GM23338 (cell line): ENCODE measurements at places on chromosomes 13 and 19. TPM values are rescaled to one million over a fixed set of nuclear protein-coding genes. Genes with fewer than 3 reads are reported as not detected.

DNA sequence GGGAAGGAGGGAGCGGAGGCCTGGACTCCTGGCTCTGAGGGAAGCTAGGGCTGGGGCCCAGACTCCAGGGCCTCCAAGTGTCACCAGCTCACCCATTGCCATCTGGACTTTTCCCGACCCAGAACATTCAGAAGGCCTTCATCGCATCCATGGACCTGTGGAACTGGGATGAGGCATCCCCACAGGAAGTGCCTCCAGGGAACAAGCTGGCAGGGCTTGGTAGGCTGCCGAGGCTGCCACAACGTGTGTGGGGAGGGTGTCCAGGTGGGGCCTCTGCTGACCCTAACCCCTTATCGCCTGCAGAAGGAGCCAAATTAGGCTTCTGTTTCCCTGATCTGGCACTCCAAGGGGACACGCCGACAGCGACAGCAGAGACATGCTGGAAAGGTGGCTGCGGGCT, 767 bp downstream of the ETV2 start:
- peaks cover 29% of the 10 kb centered on the region for H3K4me1 ChIP-seq
- DNase-seq, result peak; percentile 21
- peaks cover 27% of the 10 kb centered on the region; the same call in 1 of the 2 replicates for H3K27me3 ChIP-seq

GRCh38 chr19:14271840-14272239, 65.9 kb upstream of the ADGRL1 start:
- no peaks in the 10 kb centered on the region for H3K36me3 ChIP-seq
- H3K4me1 ChIP-seq, result peaks cover 21% of the 10 kb centered on the region
- no peak for DNase-seq
- H3K27me3 ChIP-seq, result peaks cover under 1% of the 10 kb centered on the region; the same call in 1 of the 2 replicates

DNA sequence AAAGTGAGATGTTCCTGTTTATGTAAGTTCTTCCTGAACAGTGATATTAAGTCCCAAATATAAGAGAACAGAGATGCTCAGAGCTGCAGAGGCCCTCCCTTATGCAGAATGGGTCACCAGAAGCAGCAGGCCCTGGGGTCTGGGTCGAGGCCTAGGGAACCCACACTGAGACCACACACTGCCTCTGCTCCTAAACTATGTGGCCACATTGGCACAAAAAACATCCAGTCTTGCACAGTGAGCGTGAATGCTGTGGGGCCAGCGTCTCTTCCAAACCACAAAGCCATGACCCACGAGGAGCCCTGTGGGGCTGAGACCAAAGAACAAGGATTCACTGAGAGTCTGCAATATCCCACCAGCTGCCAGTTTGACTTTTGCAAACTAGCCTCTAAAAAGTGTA, 23.6 kb downstream of the PROZ start:
- H3K4me3 ChIP-seq, result no peak overlapping the region
- H3K27ac ChIP-seq, result no peak overlapping the region
- H3K36me3 ChIP-seq, result peaks cover 64% of the 10 kb centered on the region
- DNase-seq, result no peak

Gene SLC6A16
- total RNA-seq, result 0.31 and 1.6 TPM in 2 replicates

- DNase-seq, result no peak
- no peaks in the 10 kb centered on the region for H3K36me3 ChIP-seq
- H3K4me3 ChIP-seq, result no peak overlapping the region
- no peaks in the 10 kb centered on the region for H3K27me3 ChIP-seq
- no peak overlapping the region for H3K27ac ChIP-seq
Observed at GRCh38 chr13:106599875-106600797, 32.2 kb upstream of the ARGLU1 start.

GRCh38 chr19:17473041-17473440, 2.7 kb downstream of the SLC27A1 start:
- no peak for DNase-seq
- H3K27ac ChIP-seq, result no peak overlapping the region
- no peaks in the 10 kb centered on the region for H3K36me3 ChIP-seq
- H3K4me3 ChIP-seq, result no peak overlapping the region
- peaks cover 16% of the 10 kb centered on the region for H3K27me3 ChIP-seq
- peaks cover 12% of the 10 kb centered on the region for H3K4me1 ChIP-seq

GRCh38 chr13:25276748-25277147, 10.5 kb downstream of the MTMR6 start:
- H3K27ac ChIP-seq, result no peak overlapping the region
- H3K36me3 ChIP-seq, result no peaks in the 10 kb centered on the region
- DNase-seq, result no peak
- 0 out of 2 replicates have a peak, but pooled peaks cover 3% of the 10 kb centered on the region for H3K4me1 ChIP-seq
- H3K27me3 ChIP-seq, result no peaks in the 10 kb centered on the region

GRCh38 chr19:42421101-42421500, 6.1 kb downstream of the LIPE start:
- no peak for DNase-seq
- no peaks in the 10 kb centered on the region for H3K36me3 ChIP-seq
- no peak overlapping the region for H3K4me3 ChIP-seq
- H3K27ac ChIP-seq, result no peak overlapping the region

GRCh38 chr19:4528843-4529242, 6.2 kb downstream of the PLIN5 start:
- H3K27ac ChIP-seq, result no peak overlapping the region
- H3K36me3 ChIP-seq, result no peaks in the 10 kb centered on the region
- H3K4me3 ChIP-seq, result no peak overlapping the region
- DNase-seq, result no peak
- peaks cover 6% of the 10 kb centered on the region for H3K27me3 ChIP-seq

Gene DCT
- 0.14 TPM in 1 of 2 replicates, not detected in the other for total RNA-seq

DNA sequence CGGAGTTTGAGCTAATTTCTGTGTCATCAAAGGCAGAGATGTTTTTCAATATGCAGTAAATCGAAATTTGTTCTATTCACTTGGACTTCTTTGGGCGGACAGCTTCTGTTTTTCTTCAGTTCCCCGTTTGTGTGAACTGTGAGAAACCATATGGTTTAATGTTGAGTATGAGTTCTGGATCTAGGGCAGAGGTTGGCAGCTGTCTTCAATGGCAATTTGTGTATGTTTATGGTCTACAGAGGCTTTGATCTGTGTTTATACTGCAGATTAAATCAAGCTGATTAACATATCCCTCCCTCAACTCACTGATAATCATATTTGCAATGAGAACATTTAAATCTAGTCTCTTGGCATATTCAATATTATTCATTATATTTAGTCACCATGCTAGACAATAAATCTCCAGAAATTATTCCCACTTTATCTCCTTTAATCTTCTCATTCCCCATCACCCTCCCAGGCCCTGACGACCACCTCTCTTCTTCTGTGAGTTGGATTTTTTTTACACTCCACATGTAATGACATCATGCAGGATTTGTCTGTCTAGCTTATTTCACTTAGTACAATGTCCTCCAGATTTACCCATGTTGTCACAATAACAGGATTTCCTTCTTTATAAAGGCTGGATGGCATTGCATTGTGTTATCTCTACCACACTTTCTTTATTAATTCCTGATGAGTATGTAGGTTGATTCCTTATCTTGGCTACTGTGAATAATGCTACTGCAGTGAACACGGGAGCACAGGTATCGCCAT, 9.0 kb downstream of the ZNF331 start:
- no peaks in the 10 kb centered on the region; the same call in 1 of the 2 replicates for H3K36me3 ChIP-seq
- no peak overlapping the region for H3K4me3 ChIP-seq
- peak overlapping the region; percentile 74; the same call in 1 of the 2 replicates for H3K27ac ChIP-seq
- DNase-seq, result no peak
- H3K27me3 ChIP-seq, result no peaks in the 10 kb centered on the region

- no peak for DNase-seq
- peaks cover 23% of the 10 kb centered on the region for H3K4me1 ChIP-seq
- no peak overlapping the region for H3K27ac ChIP-seq
- no peak overlapping the region for H3K4me3 ChIP-seq
- H3K27me3 ChIP-seq, result no peaks in the 10 kb centered on the region
Observed at GRCh38 chr19:37955986-37956385, 49.0 kb downstream of the SIPA1L3 start.

GRCh38 chr13:41961466-41961760, 504 bp upstream of the VWA8 start:
- H3K27ac ChIP-seq, result peak overlapping the region; percentile 84; the same call in 1 of the 2 replicates
- peak overlapping the region; percentile 97 for H3K4me3 ChIP-seq
- H3K27me3 ChIP-seq, result no peaks in the 10 kb centered on the region
- DNase-seq, result no peak
- H3K4me1 ChIP-seq, result peaks cover 8% of the 10 kb centered on the region
- H3K36me3 ChIP-seq, result no peaks in the 10 kb centered on the region

- H3K36me3 ChIP-seq, result no peaks in the 10 kb centered on the region
- H3K4me3 ChIP-seq, result no peak overlapping the region
- no peak for DNase-seq
- no peaks in the 10 kb centered on the region for H3K4me1 ChIP-seq
- no peaks in the 10 kb centered on the region for H3K27me3 ChIP-seq
Observed at GRCh38 chr13:76764916-76765315, 121.3 kb downstream of the KCTD12 start.

GRCh38 chr13:103487841-103488240, 421.6 kb upstream of the SLC10A2 start:
- no peak overlapping the region for H3K27ac ChIP-seq
- H3K4me1 ChIP-seq, result no peaks in the 10 kb centered on the region
- no peak for DNase-seq
- no peaks in the 10 kb centered on the region for H3K27me3 ChIP-seq

DNA sequence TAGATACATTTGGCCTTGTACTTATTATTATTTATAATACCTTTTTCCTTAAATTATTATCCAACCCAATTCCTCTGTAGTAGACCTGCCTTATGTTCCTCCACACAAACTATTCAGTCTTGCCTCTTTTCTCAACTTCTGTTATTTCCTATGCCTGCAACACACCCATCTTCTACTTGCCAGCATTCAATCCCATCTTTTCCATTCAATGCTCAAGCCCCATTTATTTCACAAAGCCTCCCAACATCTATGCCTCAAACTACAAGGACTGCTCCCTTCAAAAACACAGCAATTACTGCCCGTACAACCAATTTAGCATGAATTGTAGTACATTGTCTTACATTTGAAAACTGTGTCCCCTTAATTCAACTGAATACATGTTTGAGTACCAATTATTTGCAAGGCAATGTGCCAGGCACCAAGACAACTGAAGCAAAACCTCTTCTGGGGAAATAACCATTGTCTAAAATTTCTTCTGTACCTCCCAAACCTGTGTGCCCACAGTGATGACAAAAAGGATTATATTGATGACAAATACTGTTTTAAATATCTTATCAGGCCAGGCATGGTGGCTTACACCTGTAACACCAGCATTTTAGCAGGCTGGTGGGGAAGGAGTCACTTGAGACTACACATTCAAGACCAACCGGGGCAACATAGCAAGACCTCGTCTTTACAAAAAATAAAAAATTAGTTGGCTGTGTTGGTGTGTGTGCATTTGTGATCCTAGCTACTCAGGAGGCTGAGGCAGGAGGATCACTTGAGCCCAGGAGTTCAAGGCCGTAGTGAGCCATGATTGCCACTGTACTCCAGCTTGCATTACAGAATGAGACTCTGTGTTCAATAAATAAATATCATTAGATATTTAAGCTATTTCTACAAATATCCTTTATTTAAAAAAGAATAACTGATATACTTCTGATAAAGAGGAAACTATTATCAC, 35.1 kb downstream of the ELF1 start:
- H3K27ac ChIP-seq, result no peak overlapping the region
- no peaks in the 10 kb centered on the region for H3K27me3 ChIP-seq
- no peak for DNase-seq

DNA sequence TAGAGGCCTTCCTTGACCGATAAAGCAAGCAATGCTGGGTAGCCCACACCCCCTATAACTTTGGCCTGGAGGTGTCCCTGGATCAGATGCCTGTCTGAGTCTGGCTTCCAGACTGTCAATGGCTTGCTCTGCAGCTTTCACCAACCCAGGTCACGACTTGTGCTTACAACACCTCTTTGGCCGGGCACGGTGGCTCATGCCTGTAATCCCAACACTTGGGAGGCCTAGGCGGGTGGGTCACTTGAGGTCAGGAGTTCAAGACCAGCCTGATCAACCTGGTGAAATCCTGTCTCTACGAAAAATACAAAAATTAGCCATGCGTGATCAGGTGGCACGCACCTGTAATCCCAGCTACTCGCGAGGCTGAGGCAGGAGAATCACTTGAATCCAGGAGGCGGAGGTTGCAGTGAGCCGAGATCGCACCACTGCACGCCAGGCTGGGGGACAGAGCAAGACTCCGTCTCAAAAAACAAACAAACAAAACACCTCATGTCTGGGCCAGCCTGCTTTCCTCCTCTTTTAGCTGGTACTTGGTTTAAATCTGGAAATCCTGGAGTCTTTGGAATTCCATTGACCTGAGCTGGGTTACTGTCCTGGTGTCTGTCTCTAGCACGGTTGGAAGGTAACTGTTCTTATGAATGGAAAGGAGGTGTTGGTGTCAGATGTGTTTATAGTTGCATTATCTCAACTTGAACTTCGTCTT, 10.3 kb upstream of the GARRE1 start:
- no peaks in the 10 kb centered on the region for H3K36me3 ChIP-seq
- no peak overlapping the region for H3K27ac ChIP-seq
- H3K4me3 ChIP-seq, result no peak overlapping the region
- H3K27me3 ChIP-seq, result no peaks in the 10 kb centered on the region
- no peak for DNase-seq

Gene GARIN5B
- total RNA-seq, result not detected in 2 replicates
